ENCODE measurements at places on chromosomes 2 and 18.

DNA sequence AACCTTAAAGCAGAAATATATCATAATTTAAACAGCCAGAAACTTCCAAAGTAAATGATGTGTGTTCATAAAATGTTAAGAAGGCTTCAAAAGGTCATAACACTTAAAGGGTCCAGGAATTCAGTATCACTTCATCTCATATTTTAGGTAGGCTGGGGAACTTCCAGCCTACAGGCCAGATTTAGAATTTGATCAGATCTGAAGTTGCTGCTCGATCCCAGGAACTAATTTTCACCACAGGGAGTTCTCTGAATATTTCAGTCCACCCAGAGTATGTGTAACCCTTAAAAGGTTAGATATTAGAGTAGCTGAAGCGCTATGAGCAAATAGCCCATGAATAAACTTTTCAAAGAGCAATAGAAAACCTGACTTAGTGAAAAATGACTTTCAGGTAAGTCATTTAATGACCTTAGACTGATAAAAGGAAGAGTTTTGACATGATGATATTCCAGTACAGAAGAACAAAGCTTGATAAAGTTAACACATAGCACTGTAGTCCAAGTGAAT is 1.7 kb downstream of the WIPF1 start:
- DNase-seq = no peak

GRCh38 chr2:220775856-220776488 is 796.1 kb downstream of the EPHA4 start:
- no peak for DNase-seq

DNA sequence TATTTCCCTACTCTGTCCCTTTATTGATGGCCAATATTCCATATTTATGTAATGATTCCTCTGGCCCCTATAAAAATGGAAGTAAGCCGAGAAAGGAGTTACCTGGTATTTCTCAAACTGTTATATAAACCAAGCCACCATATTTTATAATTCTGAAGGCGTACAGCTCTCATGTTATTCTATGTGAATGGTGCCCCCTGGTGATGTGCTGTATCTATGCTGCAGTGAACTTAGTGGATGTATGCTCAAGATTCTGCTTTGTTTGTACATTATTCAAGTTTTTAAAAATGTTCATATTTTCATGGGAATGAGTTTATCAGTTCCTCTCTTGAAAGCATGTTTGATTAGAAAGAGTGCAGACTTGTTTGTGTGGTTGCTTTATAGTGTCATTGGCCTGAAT is 194.5 kb upstream of the LRRTM1 start:
- DNase-seq = no peak

GRCh38 chr2:191693778-191694177 is 15.8 kb downstream of the NABP1 start:
- no peak for DNase-seq

DNA sequence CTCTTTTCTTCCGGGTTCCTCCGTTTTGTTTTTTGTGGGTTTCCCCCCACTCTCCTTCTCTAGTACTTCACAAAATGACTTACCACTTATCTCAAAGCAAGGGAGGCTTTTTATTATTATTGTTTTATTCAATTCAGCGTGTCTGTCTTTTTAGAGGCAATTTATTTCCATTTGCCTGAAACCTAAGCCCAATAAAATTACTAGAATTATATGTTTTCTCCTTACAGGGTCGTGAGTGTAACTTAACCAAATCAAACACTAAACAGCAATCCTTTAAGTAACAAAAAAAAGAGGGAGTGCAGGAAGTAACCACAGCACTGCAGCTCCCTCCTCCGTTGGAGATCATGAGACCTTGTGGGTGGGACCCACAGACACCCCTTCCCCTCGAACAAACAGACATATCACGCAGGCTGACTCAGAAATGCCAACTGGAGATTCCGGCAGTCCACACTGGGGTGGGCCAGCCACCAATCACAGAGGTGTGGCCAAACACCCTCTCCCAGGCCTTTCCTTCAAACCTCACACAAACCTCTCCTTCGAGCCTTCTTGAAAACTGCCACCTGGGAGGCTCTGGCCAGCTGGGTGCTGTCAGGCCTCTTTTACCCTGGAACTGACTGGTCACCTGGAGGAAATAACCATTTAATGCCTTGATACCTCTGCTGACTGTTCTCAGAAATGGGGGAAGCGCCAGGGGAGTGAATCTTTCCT is 207.1 kb upstream of the SMAD2 start:
- no peak for DNase-seq

DNA sequence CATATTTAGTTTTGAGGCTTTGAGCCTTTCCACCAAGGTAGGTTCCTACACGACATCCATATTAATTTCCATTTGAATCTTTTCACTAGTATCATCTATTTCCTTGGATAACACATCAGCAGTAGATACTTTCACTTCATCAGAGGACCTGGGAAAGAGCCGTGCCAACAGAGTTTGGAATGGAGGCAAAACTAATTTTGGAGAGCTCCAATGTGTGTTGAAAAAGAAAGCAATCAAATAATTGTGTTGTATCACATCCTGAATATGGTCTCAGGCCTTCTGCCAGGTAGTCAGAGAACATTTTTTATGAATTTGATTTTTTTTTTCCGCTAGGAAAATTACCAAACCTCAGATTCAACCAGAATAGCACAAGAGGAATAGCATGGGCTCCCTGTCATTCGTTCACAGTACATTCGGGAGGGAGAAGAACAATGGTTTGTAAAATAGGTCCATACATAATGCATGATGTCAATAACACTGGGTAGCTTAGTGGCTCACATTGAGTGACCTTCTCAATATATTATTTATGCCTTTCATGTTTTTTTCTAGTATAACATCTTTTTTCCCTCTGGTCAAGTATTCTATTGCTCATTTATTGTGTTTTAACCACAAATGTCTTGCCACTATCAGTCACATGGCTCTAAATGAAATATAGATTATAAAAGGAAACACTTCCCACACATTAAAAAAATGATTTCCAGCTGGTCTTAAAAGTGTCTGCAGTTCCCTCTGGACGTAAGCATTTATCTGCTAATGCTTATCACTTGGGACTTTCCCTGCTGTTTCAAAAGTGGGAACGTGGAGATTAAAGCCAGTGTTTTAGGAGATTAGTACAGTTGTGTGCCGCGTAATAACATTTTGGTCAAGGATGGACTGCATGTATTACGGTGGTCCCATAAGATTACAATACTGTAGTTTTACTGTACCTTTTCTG is 68.6 kb upstream of the RAPH1 start:
- no peak for DNase-seq

DNA sequence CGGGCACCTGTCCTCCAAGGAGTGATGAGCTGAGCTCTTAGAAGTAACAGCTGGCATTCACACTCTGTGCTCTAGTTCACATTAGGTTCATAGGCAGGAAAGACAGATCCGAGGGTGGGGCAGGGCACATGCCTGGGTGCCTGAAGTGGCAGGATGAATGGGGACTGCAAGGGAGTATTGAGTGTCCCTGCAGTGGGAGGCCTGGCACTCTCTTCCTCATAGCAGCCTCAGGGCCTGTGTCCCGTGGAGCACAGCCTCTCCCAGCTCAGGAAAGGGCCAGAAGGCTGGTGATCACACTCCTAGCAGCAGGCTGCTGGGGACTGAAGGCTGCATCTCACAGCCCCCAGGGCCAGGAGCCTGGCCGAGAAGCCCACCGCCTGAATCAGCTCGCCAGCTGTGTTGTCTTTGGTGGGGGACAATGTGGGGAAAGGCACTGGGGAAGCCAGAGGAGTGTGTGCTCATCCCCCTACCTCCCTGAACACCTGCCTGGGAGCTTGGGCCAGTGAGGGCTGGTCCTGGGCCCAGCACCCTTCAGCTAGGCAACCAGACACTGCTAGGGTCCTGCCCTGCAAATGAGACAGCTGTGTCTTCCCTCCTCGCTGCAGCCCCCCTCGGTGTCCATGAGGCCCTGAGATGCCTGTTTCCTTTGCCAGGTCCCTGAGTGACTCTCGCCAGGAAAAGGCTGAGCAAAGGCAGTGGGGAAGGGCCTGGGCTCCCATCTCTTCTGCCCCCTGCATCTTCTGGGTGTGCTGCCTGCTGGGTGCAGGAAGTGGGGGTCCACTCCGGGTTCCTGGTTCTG is 48.2 kb upstream of the HS6ST1 start:
- no peak for DNase-seq

GRCh38 chr18:2114289-2114688 is 457.0 kb downstream of the METTL4 start:
- DNase-seq = no peak

DNA sequence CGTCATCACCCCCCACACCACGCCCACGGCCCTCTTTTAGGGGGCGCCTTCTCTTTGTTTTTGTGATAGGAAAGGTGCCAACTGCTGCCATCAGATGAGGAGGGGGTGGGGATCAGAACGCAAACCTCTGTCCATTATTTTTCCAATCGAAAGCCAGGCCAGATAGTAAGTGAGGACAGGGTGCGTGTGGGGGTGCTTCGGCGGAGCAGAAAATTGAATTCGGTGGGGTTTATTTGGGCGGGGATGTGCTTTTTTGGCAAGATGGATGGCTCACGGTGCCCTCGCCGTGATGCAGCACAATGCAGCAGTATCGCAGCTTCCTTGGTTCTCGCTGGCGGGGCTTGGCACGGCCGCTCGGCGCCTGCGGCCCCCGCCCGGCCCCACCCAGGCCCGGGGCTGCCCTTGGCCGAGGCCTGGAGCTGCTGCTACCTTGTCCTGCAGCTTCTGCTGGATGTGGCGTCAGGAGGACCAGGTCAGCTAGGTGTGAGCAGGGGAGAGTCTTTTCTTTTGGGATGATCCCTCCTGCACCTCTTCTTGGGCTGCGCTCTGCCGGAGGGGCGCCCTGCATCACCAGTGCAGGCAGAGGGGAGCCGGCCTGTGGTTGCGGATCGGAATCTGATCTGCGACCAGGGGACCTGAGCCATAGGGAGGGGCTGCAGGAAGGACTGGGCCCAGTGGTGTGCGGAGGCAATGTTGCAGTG is 1.3 kb downstream of the SPTBN1 start:
- DNase-seq = peak; percentile 33

DNA sequence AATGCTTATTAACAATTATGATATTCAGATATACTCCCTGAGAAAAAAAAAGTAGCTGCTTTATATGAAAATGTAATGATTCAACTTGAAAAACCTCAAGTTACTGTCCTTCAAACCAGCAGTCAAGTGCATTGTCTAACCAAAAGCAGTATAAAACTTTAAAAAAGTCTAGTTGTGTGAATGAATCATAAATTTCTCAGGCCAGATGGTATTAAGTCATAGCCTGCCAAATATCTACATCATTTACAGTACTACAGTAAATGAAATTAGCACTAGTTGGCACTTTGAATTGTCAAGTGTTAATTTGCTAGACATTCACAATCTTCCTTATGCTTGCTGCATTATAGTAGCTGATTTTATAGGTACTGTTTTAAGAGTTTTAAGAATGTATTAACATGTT is 85.9 kb downstream of the CBLN2 start:
- DNase-seq = no peak

DNA sequence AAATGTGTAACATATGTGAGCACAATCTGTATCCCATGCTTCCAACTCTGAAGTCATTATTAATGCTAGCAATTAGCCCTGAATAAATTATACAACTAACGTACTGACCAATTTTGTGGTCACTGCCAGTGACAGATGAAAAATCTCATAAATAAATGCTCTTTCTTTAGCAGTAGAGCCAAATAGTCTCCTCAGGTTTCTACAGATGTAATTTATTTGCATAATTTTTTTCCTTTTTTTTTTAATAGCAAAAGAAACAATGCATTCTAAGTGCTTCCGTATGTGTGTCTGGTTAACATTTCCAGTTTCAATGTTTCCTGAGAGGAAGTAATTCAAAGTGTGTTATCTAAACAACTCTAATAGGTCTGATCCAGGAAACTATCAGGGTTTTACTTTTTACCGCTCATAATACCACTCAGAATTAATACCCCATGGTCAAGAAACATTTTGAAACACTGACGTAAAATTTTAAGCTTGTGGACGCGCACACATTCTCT is 108.4 kb downstream of the MEP1B start:
- no peak for DNase-seq

- no peak for DNase-seq
These were observed 43.9 kb downstream of the ACVR2A start for GRCh38 chr2:147888680-147889079.

- no peak for DNase-seq
These were observed 82.0 kb upstream of the MSH2 start for GRCh38 chr2:47321006-47321405.

- no peak for DNase-seq
These were observed 259.8 kb downstream of the OSR1 start for GRCh38 chr2:19098467-19099160.

GRCh38 chr2:30191107-30191506 is 40.2 kb upstream of the LBH start:
- no peak for DNase-seq

- DNase-seq = no peak
These were observed 813.3 kb downstream of the DCC start for GRCh38 chr18:53153281-53153680.

Data from left renal pelvis (tissue), 4 donors.